ENCODE measurements at places on chromosomes 4 and X. TPM values are rescaled to one million over a fixed set of nuclear protein-coding genes. Genes with fewer than 3 reads are reported as not detected.

CLGN gene
- total RNA-seq = 2.5 TPM

NOX1 gene
- not detected for total RNA-seq

F11 gene
- total RNA-seq = 2.1 TPM

XPNPEP2 gene
- total RNA-seq = not detected

RGN gene
- total RNA-seq = 6.7 TPM

VSIG4 gene
- not detected for total RNA-seq

DNA sequence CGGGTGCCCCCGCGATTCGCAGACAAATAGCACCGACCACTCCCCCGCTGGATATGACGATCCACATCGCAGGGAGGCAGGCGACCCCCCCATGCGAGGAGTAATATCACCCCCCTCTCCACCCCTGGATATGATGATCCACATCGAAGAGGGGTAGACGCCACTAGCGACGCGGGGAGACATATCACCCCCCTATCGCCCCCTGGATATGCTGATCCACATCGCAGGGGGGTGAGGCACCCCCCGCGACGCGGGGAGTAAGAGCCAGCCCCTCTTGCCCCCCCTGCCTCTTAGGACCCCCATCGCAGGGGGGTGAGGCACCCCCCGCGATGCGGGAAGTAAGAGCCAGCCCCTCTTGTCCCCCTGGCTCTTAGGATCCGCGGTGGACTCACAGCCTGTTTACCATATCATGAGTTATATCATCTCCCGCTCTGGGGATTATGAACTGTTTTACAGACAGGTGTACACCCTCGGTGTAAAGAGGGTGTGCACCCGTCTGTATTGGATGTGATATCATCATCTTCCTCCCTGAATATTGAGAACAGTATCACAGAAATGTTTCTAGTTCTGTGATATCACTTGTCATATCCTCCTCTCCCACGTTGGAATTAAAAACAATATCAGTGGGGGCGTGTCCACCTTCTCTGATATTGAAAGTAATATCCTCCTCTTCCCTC, 22.7 kb upstream of the DRD5 start:
- H3K36me3 ChIP-seq = no peaks in the 10 kb centered on the region
- H3K27ac ChIP-seq = no peak overlapping the region
- DNase-seq = no peak

- H3K27me3 ChIP-seq = no peaks in the 10 kb centered on the region
- H3K4me1 ChIP-seq = no peaks in the 10 kb centered on the region
- no peak overlapping the region for H3K27ac ChIP-seq
- DNase-seq = peak; percentile 34
These were observed 67.3 kb downstream of the NAT8L start for GRCh38 chr4:2126309-2127043.

DNA sequence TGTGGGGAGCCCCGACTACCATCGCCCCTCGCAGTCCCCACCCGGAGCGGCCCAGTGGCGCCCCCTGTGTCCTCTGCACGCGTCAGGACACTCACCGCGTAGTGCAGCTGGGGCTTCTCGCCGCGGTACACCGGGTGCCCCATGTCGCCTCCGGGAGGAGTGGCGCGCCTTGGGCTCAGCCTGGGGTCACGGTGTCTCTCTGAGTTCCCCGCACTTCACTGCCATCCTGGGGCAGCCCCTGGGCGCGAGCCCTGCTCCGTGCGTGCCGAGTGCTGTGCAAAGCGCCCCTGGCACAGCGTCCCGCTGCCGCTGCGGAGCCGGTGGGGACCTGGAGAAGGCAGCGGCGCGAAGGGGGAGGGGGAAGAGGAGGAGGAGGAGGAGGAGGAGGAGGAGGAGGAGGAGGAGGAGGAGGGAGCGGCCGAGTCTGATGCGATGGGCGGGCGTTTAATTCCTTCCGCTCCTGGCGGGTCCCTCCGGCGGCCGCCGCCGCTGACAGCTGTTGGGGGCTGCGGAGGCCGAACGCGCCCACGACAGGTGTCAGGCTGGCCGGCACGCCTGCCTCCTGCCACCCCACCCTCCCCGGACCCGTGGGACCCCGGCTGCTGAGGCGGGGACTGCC, 134.3 kb downstream of the AMELX start:
- H3K36me3 ChIP-seq = no peaks in the 10 kb centered on the region
- peaks cover 31% of the 10 kb centered on the region for H3K27me3 ChIP-seq
- DNase-seq = peak; percentile 48
- H3K4me1 ChIP-seq = no peaks in the 10 kb centered on the region
- peak overlapping the region; percentile 60 for H3K4me3 ChIP-seq

DNA sequence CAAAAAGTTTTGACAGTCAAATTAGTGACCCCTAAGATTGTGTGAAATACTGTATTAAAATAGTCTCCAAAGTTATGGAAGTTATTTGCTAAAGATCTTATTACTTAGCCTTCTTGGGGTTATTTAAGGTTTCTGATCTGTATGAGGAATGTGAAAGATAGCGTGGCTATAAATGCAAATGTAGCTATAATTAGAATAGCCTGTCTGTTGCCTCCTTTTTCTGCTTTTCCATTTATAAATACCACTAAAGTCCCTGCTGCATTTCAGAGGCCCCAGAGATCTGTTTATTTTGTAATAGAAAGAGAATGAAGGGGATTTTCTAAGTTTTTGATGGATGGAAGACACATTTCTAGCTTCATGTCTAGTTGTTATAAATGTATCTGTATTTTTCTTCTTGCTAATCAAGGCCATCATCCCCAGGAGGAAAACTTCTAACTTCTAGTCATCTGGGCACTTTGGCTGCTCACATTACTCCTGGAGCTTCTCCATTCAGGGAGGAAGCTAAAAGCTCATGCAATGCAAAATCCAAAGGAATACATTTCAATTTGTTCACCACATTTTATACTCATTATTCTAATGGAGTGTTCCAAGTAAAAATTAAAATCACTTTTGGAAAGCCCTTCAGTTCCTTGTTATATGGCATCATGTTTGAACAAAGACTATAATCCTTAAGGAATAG, 73.9 kb downstream of the INTS12 start:
- H3K4me1 ChIP-seq = no peaks in the 10 kb centered on the region
- DNase-seq = no peak
- H3K27me3 ChIP-seq = no peaks in the 10 kb centered on the region
- no peak overlapping the region for H3K27ac ChIP-seq

GRCh38 chr4:154164931-154165839, 326.4 kb downstream of the DCHS2 start:
- no peak for DNase-seq
- no peaks in the 10 kb centered on the region for H3K27me3 ChIP-seq
- no peaks in the 10 kb centered on the region for H3K4me1 ChIP-seq
- no peak overlapping the region for H3K27ac ChIP-seq
- no peaks in the 10 kb centered on the region for H3K36me3 ChIP-seq

DNA sequence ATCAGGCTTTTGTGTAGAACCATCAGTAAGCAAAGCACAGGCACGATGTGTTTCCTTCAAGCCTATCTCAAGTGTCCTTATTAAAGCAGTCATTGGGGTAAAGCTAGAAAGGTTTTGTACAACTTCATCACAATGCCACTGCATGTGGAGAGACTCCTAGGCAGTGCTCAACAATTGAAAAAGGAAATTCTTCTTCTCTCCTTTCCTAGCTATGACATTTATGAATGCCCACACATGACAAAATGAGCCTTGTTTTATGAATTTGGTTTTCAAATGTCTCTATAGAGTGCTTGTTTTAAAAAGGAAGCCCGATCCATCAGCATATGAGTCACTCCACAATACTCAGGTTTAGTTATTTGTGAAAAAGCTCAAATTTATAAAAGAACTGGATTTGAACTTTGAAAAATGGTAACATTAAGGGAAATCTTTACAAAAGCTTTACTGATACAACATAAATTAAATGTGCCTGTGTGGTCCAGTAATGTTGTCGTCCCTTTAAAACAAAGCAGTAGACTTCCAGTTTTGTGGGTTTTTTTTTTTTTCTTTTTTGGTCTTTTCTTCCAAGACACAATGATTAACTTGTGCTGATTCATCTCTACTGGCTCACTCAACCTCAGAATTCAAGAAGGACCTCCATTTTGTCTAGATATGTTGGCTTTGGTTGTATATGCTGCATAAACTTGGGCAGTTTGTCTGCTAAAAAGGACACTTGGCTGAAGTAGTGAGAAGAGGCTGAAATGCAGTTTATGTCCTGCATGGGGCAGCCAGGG, 273.8 kb downstream of the GASK1B start:
- peaks cover 24% of the 10 kb centered on the region for H3K4me1 ChIP-seq
- no peak overlapping the region for H3K27ac ChIP-seq
- no peaks in the 10 kb centered on the region for H3K36me3 ChIP-seq

DNA sequence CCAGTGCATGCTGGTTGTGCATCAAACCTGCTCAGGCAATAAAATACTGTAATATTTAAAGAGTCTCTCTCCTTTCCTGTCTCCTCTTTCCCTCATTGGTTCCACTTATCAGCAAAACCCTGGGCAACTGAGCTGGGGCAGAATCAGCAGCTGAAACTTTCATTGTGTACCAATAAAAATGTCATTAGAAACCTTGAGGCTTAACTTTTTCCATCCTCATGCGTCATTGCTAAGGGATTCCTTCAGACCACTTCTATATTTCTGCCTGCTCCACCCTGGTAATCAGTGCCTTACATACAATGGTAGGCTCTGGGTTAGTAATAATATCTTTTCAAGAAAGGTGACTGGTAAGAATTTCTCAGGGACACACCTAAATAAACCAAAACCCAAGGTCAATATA, 880.3 kb downstream of the RPA4 start:
- no peak overlapping the region for H3K4me3 ChIP-seq
- DNase-seq = no peak
- no peaks in the 10 kb centered on the region for H3K27me3 ChIP-seq
- no peak overlapping the region for H3K27ac ChIP-seq

- H3K4me1 ChIP-seq = no peaks in the 10 kb centered on the region
- no peak for DNase-seq
- no peaks in the 10 kb centered on the region for H3K36me3 ChIP-seq
These were observed 385.2 kb downstream of the C4orf33 start for GRCh38 chr4:129481107-129481506.

- H3K4me1 ChIP-seq = no peaks in the 10 kb centered on the region
- H3K36me3 ChIP-seq = no peaks in the 10 kb centered on the region
- H3K27ac ChIP-seq = no peak overlapping the region
These were observed 33.7 kb downstream of the TKTL1 start for GRCh38 chrX:154329294-154329693.

- no peak overlapping the region for H3K4me3 ChIP-seq
- H3K4me1 ChIP-seq = no peaks in the 10 kb centered on the region
- no peaks in the 10 kb centered on the region for H3K36me3 ChIP-seq
- H3K27me3 ChIP-seq = no peaks in the 10 kb centered on the region
- DNase-seq = no peak
These were observed 36.1 kb downstream of the MID1IP1 start for GRCh38 chrX:38837389-38837788.

DNA sequence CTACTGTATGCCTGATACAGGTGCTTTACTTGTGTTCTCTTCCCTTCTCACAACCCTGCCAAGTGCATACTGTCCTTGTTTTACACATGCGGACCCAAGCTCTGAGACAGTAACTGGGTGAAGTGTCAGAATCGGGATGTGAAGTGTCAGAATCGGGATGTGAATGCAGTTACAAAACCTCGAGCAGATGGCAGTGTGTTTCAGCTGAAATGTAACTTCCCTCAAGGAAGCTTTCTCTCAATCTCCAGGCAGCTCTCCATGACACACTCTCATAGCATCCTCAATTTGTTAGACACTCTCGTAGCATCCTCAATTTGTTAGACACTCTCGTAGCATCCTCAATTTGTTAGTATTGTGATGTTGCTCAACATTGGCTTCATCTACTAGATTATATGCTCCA, 1.1 kb upstream of the HPSE start:
- H3K36me3 ChIP-seq = no peaks in the 10 kb centered on the region
- DNase-seq = no peak
- peaks cover 6% of the 10 kb centered on the region for H3K4me1 ChIP-seq
- no peak overlapping the region for H3K27ac ChIP-seq

DNA sequence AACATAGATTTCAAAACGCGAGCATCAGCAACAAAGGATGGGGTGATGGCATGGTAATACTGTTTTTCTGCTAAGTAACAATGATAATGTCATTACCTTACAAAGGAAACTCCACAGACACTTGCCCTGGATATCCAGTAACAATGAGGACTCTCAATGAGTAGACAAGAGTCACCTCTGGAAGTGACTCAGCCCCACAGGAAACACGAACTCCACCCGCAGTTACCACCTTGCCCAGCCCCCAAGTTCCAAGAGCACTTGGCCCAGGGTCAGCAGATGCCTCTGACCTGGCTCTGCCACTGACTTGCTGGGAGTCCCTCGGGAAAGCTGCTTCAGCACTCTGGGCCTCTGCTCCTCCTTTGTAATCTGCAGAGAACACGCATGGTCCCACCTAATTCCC, 110.3 kb upstream of the MAP3K15 start:
- no peak overlapping the region for H3K27ac ChIP-seq
- no peak overlapping the region for H3K4me3 ChIP-seq
- DNase-seq = no peak
- no peaks in the 10 kb centered on the region for H3K27me3 ChIP-seq
- H3K4me1 ChIP-seq = peaks cover 6% of the 10 kb centered on the region

DNA sequence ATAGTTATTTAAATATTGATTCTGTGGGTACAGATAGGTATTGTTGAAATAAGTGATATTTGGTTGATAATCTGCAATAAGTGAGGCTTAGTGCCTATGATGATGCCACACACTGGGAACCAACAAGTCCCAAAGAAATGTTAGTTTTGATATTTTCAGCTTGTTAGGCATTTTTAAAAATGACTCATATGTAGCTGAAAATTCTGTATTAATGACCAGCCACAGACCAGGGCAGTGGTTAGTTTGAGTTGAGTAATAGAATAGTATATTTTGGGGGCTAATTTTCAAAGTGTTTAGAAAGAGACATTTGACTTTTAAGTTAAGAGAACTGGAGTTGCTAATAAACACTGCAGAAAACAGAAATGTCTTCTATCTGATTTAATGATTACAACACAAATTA, 9.4 kb downstream of the INTU start:
- DNase-seq = no peak
- no peaks in the 10 kb centered on the region for H3K27me3 ChIP-seq
- H3K4me3 ChIP-seq = no peak overlapping the region
- no peaks in the 10 kb centered on the region for H3K4me1 ChIP-seq
- peaks cover 14% of the 10 kb centered on the region for H3K36me3 ChIP-seq

DNA sequence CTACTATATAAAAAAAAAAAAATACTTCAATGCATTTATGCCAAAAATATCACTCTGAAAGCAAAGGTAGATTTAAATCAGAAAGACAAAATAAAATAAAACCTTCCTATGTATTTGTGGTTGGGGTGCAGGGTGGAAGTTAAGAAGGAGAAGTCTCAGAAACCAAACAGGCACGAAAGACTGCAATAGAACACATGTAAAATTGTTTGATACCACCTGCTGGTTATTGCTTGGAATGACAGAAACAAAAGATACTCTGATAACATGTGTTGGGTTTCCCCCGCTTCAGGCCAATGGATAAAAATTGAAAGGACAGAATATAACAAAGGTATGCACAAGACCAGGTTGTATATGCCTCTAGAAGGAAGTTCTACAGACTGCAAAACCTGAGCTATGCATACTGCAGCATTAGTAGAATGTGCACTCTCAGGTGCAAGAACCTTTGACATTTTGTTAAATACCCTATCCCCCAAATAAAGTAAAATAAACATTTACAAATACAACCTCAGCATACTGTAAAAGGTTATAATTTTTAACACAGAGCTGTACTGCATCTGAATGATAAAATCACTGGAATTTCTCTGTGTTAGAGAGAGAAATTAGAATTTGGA, 118.8 kb downstream of the GABRA2 start:
- H3K4me3 ChIP-seq = no peak overlapping the region
- H3K36me3 ChIP-seq = no peaks in the 10 kb centered on the region
- H3K27me3 ChIP-seq = no peaks in the 10 kb centered on the region
- no peak overlapping the region for H3K27ac ChIP-seq
- peak; percentile 48 for DNase-seq

GRCh38 chrX:37712458-37712857, 26.9 kb downstream of the XK start:
- DNase-seq = no peak
- H3K4me1 ChIP-seq = no peaks in the 10 kb centered on the region
- H3K4me3 ChIP-seq = no peak overlapping the region
- H3K27me3 ChIP-seq = no peaks in the 10 kb centered on the region
- H3K27ac ChIP-seq = no peak overlapping the region
